ENCODE measurements at places on chromosomes 5 and 9.

- DNase-seq = no peak
These were observed 97.4 kb upstream of the IFNK start for GRCh38 chr9:27426511-27427271.

DNA sequence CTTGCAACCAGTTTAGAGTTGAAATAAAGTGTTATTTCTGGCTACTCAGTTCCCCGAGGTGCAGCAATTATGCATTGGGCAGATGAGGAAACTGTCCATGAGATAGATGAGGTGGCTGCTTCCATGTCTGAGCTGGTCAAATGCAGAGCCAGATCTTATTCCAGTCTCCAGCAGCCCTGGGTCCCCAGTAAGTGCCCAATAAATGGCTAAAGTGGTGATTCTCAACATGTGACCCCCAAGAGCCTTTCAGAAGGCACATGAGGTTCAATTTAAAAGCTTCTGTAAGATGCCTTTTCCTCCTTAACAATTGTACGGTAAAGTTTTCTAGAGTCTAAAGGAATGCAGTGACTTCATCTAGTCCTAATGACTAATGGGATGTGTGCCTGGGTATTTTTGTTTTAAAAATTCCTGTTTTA, 17.5 kb downstream of the ATOX1 start:
- DNase-seq = no peak

DNA sequence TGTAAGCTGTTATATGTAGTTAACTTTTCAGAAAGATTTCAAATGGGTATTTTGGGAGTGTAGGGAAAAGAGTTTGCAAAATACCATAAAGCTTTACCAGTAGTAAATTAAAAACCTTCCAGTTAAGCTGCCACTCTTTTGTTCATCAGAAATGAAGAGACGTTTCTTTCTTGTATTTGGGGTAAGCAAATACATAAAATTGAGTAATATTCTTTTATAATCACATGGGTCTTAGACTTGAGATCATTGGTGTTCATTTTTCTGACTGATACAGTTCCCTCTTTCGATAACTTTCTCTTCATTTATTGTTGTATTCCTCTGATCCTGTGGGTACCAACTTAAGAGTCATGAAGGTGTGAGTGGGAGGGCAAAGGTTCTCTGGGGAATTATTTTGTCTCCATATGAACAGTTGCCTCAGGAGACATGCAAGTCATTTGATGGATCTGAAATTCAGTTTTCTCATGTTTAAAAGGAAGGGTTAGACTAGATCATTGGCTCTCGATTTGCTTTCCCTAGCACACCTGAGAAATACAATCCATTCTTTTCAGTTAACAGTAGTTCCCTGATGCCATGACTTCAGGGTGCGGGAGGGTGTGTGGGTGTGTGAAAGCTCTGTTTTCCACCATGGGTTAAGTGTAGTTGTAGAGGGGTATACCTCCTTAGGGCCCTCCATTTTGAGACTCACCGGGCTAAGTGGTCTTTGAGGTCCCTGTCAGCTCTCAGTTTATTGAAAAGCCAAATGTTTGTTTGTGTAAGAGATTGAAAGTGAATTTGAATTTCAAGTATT, 47.7 kb downstream of the CNTRL start:
- no peak for DNase-seq

- no peak for DNase-seq
These were observed 207.1 kb downstream of the GABRG2 start for GRCh38 chr5:162274679-162275078.

- no peak for DNase-seq
These were observed 73.5 kb upstream of the ANKRD55 start for GRCh38 chr5:56306433-56307150.

DNA sequence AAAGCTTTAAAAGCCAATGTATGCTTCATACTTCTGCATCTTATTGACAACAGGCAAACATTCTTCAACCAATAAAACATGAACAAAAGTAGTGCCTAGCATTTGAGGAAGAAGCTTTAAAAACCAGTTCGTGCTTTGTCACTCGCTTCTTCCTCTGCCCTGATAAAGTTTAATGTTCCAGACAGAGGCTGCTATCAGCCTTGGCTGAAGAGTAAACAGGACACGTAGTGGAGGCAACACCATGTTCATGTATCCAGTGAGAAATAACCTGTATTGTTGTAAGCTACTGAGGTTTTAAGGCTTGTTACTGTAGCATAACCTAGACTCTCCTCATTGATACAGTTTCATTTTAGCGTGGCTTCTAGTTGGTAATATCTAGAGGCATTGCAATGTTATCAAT, 3.2 kb upstream of the FUBP3 start:
- DNase-seq = no peak

- DNase-seq = no peak
These were observed 19.8 kb downstream of the CENPP start for GRCh38 chr9:92345582-92345981.

- no peak for DNase-seq
These were observed 2.8 kb upstream of the WWC1 start for GRCh38 chr5:168288349-168289245.

DNA sequence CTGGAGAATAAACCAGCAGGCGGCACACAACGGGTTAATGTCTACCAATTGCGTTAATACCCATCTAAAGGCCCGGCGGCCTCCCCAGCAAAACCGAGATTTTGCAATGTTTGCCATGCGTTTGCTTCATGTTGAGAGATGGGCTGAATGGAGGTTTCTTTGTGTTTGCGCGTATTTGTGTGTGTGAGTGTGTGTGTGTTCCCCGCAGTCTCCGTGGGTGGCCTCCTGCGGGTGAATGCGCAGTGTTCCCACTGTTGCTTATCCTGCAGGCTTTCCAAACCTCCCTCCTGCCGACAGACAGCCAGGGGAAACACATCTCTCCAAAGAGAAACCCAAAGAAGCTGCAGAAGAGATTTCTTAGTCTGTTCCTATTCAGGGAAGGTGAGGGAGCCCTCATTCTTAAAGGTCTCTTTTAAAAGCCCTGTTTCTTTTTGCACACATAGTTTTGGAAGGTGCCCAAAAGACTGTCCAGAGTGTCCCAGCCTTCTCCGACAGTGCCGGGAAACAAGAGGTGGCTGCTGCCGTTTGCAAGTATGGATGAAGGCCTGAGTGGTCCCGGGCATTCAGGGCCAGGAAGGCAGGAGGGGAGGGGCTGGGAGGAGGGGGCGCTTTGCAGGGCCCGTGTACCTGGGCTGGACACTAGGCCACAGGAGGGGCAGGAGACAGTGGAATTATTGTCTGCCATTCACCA, 103.8 kb upstream of the ERCC6L2 start:
- peak; percentile 35 for DNase-seq

- no peak for DNase-seq
These were observed 506 bp downstream of the ADAMTS19 start for GRCh38 chr5:129460672-129460935.

GRCh38 chr9:6927838-6928237, 170.1 kb downstream of the KDM4C start:
- DNase-seq = no peak

DNA sequence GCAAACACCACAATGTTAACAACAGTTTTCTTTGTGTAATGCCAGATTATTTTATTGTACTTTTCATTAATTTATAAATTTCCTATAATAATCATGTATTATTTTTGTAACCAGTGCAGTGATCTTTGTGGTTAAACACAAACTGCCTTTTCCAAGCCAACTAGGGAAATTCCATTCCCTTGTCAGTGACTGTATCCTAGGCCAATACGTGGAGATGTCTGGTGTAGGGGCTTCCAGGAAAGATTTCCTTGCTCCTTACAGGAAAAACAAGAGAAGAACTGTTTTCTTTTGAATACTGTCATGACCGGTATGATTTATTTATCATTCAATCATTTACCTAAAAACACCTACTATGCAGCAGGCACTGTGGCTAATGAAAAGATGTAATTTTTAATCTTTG, 31.4 kb downstream of the FANCC start:
- no peak for DNase-seq

DNA sequence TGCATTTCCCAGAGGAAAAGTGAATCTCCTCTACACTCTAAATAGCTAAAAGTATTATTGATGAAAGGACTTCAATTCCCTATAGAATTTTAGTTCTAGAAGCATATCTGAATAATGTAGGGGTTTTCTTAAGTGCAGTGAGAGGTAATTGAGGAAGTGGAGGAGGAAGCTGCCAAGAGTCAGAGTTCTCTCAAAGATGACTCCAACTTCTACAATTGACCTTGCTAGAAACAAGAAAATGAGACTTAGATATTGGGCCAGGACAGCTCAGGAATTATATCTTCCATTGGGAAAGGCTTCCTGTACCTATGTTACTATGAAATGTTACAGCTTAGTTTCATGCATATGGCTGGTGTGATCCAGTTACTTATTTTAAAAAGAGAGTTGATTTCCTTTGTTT, 10.4 kb upstream of the F2R start:
- no peak for DNase-seq

- DNase-seq = no peak
These were observed 95.7 kb downstream of the HOMER1 start for GRCh38 chr5:79418276-79418675.

DNA sequence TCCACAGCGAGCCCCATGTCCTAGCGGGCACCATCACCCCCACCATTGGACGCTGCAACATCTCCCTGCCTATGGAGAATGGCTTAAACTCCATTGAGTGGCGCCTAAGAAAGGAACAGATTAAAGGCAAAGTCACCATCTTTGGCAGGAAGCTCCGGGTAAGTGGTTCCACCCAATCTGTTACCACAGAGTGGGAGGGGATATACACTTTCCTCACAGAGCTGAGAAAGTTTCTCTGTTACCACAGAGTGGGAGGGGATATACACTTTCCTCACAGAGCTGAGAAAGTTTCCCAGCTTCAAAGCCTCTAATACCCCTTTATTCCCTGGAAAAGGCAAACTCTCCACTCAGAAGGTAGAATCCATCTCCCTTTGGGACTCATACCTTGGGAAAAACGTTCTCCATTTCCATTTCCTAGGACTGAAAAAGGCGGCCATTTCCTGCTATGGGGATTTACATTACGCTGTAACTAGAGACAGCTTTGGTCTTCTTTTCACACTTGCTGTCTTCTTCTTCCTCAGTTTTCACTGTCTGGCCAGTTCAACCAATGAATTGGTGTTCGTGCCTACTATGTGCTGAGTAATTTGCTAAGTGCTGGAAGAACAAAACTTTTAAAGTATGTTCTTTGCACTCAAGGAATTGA, 63.4 kb upstream of the WWC1 start:
- no peak for DNase-seq

DNA sequence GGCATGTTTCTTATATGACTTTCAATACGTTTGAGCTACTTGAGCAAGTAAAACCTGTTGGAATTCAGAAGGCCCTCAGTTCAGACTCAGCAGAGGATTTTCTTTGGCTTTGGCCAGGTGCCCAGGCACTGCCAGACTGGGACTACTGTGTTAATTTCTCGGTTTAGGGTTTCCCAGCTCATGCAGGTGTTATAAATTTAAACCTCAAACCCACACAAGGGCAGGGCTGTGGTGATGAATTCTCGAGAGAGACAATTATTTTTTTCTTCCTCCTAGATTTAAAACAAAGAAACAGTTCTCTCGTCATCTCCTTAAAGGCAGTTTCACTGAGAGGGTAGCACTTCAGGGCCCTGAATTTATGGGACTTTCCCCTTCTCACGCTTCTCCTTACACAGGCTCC, 406.0 kb upstream of the PIK3R1 start:
- DNase-seq = no peak

Data from HEK293T (cell line).